ENCODE measurements at places on chromosomes 2 and 18.
A peak's percentile ranks its signal among the peaks of the same experiment; 100 is the strongest.

DNA sequence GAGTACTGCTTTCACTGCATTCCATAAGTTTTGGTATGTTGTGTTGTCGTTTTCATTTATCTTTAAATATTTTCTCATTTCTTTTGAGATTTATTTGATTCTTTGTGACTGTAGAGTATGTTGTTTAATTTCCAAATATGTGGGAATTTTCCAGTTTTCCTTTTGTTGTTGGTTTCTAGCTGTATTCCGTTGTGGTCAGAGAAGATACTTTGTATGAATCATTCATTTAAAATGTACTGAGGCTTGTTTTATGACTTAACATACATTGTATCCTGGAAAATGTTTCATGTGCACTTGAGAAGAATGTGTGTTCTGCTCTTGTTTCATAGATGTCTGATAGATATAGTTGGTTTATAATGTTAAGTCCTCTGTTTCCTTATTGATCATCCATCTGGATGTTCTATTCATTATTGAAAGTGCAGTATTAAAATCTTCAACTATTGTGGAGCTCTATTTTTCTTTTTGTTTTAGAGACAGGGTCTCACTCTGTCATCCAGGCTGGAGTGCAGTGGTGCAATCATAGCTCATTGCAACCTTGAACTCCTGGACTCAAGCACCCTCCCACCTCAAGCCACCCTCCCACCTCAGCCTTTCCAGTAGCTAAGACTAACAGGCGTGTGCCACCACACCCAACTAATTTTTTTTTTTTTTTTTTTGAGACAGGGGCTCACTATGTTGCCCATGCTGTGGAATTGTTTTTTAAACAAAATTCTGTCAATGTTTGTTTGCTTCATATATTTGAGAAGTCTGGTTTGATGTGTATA lies 96.8 kb downstream of the TAF4B start:
- no peak for DNase-seq

DNA sequence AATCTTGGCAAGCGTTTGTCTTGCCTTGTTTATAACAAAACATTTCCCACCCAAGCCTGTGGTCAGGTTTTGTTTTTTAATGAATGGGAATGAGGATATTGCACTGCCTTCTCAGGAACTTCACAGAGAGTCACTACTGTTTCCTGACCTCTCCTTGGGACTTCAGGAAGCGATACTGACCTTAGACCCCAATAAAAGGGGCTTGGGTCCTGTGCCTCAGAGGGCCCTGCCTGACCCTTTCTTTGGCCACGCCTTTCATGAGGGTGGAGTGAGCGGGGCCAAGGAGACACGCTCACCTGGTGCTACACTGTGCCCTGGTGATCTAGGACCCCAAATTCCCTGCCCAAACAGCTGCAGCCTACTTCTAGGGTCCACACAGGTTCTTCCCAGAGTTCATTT lies 92.8 kb upstream of the TGFA start:
- no peak for DNase-seq

DNA sequence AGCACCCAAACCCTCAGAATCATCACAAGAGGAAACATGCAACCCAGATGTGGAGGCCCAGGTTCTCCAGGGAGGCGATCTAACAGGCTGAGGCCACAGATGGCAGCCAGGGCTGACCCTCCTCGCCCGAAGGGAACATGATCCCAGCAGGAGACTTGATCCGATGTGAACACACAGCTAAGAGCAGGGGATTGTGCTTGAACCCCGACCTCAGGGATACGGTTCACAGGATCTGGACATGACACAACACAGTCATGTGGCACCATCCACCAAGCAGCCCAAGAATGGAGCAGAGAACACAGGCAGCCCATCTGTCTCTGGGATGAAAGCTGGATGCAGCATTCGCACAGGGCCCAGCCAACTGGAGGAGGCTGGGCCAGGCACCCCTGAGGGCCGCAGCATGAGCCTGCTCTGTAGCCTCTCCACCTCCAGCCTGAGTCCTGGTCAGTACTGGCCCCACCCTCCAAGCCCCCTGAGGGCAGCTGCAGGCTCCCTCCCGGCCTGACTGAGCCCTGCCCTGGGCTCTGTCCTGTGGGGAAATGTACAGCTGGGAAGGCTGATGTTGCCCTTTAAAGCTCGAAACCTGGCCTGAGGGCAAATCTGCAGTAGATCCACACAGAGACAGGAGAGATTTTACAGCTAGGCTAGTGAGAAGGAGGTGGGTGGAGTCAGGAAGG lies 39.0 kb downstream of the AQP12A start:
- no peak for DNase-seq

- peak; percentile 2 for DNase-seq
Measured at GRCh38 chr2:226423498-226423960, 376.1 kb downstream of the IRS1 start.

- no peak for DNase-seq
Measured at GRCh38 chr2:102313950-102314349, 2.6 kb downstream of the IL1RL1 start.

DNA sequence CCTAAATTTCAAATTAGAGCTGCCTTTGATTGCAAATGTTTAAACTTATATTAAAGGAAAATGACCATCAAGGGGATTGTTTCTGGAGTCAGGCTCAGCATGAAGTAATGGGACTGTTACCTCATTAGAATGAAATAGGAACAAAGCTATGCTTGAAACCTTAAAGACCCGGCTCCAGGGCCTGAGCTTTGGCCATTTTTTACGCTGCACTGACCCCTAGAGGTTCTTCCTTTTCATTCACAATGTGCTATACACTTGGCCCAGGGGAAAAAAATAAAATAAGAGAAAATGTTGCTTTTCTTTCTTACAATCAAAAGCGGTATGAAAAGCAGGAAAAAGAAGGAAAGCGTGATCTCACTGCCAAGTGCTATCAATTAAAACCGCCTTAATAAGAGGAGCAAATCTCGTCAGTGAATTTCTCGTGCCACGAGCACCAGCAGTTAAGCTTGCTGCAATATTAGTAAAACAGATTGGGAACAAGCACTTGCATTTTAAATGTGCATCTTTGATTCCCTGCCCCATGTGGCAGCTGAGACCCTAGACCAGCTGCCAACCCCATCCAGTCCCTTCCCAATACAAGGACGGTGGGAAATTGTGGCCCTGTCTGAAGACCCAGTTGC lies 96.6 kb downstream of the MBD2 start:
- DNase-seq, result no peak

GRCh38 chr18:76491473-76491775 lies 3.6 kb downstream of the ZNF516 start:
- peak; percentile 14 for DNase-seq

- no peak for DNase-seq
Measured at GRCh38 chr2:10180229-10180628, 57.7 kb downstream of the RRM2 start.

GRCh38 chr18:70195852-70196434 lies 9.5 kb downstream of the RTTN start:
- DNase-seq, result no peak

DNA sequence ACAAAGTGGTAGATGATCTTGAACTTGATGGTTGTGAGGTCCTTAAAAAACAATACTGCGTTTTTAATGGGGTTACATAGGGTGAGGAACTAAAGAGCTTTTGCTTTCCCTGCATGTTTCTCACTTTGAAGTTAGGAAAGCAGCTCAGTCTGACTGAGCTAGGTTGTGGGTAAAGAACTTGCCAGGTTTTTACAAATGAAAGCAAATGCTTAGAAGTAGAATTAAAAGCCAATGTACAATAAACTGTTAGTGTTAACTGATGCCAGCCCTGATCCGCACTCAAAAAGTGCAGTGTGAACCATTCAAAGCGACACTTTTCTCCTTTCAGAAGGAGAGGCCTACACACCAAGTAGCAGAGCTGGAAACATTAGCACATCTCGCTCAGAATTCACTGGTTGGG lies 270.3 kb downstream of the AGPS start:
- no peak for DNase-seq

DNA sequence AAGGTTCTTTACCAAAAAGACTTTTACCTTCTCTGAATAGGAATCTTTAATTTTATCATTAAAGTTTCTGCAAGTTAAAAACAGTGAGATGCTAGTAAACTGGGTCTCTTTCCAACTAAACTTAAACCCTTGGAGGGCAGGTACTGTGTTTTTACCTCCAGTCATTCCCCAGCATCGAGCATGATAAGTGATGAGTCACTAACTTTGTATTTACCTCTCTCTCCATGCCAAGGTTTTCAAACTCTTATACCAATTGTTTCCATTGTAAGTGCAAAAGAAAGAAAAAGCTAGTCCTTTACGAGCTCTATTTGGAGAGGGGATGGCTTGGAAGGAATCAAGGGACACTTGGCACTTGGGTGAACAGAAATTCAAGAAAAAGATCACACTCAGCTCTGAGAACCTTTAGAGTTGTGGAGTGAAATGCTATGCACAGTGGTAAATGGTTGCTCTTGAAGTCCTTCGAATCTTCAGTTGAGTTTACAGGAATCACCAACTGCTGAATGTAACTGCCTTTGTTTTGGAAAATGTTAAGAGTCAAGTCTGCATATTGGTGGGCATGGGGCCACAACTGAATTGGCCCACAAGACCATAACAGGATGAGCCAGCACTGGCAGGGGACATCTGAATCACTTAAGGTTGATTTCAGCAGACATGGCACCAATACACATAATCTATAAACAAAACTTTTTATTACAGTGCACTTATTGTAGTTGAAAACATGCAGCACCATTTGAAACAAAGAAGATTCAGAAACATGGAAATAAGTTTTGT lies 8.3 kb upstream of the RBM43 start:
- DNase-seq, result no peak

DNA sequence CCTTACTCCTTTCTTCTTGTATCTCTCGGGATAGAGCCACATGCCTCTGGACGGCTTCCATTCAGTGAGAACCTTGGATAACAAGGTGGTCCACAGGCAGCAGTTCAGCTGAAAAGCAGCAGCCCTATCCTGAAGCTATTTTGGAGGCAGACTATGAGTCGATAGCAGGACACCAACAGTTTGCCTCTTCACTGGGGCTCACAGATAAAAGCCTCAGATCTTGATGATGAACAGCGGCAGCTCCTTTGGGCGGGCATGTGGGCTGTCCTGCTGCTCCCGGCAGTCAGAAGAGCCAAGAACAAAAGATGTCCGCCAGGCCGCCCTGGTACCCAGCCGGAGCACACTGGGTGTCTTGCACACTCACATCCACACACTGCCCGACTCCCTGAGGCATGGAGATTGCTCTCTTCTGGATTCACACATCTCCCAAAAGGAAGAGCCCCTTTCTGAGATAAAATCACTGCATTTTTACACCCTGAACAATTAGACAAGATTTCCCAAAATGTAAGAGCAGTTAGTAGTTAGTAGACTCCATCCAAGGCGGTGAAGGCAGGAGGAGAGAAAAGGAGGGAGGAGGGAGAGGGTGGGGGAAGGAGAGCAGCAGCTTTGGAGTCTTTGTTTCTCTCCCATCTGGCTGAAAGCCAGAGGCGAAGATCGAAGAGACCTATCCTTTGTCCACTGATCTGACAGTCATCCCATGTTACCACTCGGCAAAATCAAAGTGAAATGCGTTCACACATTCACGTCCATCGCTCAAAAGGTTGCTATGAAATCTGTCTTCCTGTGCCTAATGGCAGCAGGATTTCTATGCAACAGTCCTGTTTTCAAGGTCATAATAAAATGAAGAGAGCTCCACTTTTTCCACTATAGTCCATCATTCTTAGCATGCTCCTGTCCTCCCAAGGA lies 90.1 kb upstream of the KLF7 start:
- DNase-seq, result no peak

DNA sequence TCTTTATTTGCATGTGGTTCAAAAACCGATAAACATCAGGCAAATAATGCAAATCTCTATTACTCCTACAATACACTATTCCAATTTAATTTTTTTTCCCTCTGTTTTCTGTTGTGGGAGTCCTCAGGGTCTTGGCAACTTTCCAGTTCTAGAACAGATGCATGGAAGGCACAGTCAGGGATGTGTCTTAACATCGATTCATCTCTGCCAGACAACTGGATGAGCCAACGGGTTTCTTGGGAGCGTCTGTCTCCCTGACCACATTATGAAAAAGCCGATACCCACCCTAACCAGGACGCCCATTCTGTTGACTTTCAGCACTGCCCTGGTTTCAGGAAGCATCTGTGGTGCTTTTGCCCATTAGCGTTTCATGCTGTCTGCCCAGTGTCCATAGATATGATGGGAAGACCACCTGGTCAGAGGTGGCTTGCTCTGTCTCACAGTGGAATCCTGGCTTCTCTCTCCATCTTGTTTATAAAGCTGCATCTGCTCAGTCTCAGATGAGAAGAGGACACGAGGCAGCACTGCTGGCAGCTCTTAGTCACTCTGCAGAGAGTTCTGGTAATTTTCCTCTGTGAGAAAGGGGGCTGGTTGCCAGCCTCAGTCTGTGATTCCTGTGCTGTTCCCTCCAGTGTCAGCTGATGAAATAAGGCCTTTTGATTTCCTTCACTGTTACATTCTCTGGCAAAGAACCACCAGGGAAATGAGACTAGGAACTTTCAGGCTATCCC lies 57.9 kb upstream of the KCNE4 start:
- no peak for DNase-seq

GRCh38 chr18:12361770-12362378 lies 15.2 kb downstream of the AFG3L2 start:
- DNase-seq, result no peak

- DNase-seq, result no peak
Measured at GRCh38 chr2:70842401-70842800, 6.8 kb upstream of the CD207 start.

DNA sequence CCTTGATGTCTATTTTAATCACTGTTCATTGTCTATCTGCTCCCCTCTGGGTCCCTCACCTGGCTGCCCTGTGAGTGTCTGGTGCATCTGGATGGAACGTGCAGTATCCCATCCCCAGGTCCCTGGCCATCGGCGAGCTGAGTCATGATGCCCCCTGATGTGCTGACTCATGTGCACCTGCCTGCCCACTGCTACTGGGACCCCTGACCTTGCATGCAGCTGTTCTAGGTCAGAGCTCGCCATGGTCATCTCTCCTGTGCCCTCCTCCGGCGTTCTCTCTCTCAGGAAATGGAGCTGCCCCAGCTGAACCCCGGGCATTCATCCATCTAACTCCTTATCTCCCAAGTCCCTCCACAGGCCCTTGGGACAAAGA lies 516.2 kb upstream of the HS6ST1 start:
- no peak for DNase-seq

DNA sequence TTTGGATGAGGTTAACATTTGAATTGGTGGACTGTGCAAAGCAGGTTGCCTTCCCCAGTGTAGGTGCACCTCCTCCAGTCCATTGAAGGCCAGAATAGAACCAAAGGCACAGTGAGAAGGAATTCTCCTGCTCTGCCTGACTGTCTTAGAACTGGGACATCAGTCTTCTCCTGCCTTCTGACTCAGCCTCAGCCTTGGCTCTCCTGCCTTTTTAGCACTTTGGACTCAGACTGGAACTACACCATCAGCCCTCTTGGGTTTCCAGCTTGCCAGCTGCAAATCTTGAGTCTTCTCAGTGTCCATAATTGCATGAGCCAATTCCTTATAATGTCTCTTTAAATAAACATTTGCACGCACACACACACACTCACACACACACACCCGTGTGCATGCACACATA lies 8.0 kb upstream of the TMEM177 start:
- DNase-seq, result no peak

GRCh38 chr2:128315829-128316776 lies 2.6 kb downstream of the HS6ST1 start:
- no peak for DNase-seq

GRCh38 chr2:138155304-138155703 lies 191.0 kb downstream of the HNMT start:
- no peak for DNase-seq

All from bone marrow (tissue), 2 donors.